ENCODE measurements at places on chromosomes 6 and 20.

- no peak for DNase-seq
Measured at GRCh38 chr6:153208706-153209105, 77.6 kb upstream of the RGS17 start.

DNA sequence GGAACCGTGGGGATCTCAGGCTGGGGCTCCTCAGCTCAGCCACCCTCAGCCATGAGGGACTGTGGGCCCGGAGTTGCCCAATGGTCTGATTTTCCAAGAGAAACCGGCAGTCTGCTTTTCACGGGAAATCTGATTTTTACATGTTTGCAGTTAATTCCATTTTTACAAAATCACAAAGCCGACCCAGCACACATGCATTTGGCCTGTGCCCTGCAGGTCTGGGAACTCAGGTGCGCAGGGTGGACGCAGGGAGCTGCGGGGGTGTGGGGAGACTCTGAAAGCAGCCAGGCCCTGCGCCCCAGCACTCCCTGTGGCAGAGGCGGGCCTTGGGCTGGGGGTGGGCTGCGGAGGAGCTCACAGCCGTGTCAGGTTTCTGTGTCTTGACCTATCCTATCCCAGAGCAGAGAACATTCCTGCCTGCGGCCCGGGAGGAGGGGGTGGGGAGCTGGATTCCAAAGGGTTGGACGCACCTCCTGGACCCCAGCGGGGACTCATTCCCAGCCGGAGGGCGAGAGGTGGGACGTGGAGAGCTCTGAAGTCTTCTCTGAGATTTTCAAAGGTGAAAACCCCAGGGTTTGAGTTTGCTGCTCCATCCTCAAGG lies 60.6 kb downstream of the ADNP start:
- DNase-seq: no peak

- no peak for DNase-seq
Measured at GRCh38 chr6:11492464-11493290, 44.9 kb upstream of the TMEM170B start.

DNA sequence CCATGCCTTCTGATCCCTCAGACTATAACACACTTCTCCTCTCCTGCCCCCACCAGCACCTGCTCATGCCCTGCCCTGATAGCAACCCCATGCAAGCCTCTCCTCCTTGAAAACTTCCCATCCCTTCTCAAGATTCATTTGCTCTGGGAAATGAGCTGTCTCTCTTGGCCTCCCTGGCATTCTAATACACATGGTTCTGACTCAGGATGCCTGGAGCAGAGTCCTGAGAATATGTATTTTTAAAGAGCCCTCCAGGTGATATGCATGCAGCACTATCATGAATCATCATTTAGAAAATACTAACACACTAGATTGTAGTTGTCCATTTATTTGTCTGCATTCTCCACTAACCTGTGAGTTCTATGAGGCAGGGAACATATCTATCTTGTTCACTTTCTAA lies 26.6 kb downstream of the HDGFL1 start:
- no peak for DNase-seq

- no peak for DNase-seq
Measured at GRCh38 chr6:42963855-42964605, 3.5 kb downstream of the GNMT start.

- no peak for DNase-seq
Measured at GRCh38 chr6:44300292-44300823, 12.8 kb downstream of the AARS2 start.

- DNase-seq: no peak
Measured at GRCh38 chr6:15901141-15902115, 227.5 kb upstream of the MYLIP start.

DNA sequence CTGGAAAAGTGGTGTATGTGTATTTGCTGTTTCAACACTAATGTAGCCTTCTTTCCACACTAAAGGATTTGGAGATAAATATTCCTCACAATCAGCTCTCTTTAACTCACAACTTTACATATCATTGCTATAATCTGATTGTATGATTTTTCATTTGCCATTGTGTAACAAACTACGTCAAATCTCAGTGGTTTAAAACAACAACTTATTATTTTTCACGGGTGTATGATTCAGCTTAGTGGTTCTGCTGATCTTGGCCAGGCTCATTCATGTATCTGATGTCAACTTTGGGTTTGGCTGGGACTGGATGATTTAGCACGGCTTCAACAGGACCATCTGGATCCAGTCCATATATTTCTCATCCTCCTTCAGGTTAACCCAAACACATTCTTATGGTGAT lies 55.4 kb upstream of the TMX4 start:
- no peak for DNase-seq

- no peak for DNase-seq
Measured at GRCh38 chr6:133683606-133684005, 205.3 kb upstream of the TCF21 start.

- DNase-seq: no peak
Measured at GRCh38 chr6:139905404-139906052, 531.1 kb upstream of the CITED2 start.

- no peak for DNase-seq
Measured at GRCh38 chr6:22036699-22037098, 260.1 kb downstream of the PRL start.

- DNase-seq: no peak
Measured at GRCh38 chr6:73980096-73980495, 284.1 kb downstream of the CD109 start.

DNA sequence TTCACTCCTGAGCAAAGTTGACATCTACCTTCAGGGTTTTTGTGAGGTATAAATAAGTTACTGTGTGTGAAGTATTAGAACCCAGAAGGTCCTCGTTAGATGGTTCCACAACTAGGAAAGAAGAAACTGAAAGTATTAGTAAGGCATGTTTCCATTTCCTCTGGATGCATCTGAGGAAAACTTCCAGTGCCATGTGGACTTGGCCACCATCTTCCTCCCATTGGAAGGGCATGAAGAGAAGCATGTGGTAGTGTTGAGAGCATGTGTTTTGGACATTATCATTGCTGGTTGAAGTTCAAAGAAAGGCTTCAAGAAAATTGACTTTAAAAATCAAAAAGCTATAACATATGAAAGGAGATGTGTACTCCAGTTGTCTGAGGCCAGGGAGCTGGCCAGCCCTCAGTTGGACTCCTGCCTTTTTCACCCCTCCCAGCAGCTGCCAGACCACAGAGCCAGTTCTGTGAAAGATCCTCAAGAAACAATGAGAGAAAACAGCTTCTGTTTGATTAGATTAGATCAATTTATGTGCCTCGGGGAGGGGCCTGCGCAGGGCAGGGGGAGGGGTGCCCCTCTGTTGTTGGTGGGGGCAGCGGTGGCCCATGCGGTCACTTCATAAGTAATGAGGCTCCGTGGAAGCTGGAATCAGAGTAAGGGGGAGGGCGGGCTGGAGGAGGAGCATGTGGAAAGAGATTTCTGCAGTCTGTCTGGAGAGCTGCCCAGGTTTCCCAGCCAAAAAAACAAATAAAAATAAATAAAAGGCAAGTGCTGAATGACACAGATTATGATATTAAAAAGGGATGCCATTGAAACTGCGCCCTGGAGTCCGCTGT lies 154.0 kb downstream of the JARID2 start:
- no peak for DNase-seq

- DNase-seq: no peak
Measured at GRCh38 chr6:149867876-149868640, 3.9 kb upstream of the LRP11 start.

- no peak for DNase-seq
Measured at GRCh38 chr6:32459781-32460424, 20.2 kb downstream of the HLA-DRA start.

DNA sequence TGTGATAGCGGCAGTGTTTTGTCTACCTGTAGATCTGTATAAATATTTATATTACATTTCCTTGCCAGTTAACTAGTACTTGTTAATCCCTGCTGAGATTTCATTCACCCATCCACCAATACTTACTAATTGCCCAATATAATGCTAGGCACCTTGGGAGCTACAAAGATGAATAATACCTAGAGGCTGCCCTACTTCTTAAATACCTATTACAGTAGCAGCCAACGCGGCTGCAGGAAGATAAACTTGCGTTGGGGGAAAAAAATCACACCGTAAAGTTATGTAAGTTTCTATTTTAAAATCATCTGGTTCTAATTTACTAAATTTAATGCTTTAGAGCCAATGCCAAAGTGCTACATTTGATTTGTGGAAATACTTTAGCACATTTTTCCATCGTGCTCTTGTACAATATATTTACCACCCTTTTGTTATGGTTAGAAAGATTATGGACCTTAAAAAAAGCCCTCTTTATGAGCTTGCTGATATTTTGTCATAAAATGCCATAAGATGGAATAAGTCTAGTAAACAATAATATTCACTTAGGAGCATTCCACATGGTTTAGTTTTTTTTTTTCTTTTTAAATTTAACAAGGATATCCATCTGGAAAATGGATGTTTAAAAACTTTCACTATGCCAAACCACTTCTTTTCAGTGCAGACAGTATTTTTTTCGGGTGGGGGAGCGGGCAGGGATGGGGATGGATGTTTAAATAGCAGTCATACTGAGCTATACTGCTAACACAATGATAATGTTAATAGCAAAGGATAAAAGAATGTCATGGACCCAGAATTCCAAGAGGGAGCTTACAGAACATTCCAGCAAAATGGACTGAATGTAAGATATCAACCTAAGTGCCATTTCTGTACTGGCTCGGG lies 13.2 kb upstream of the NEDD9 start:
- no peak for DNase-seq

- no peak for DNase-seq
Measured at GRCh38 chr6:6885521-6886170, 222.1 kb upstream of the RREB1 start.

GRCh38 chr6:151056230-151056907 lies 183.4 kb upstream of the AKAP12 start:
- no peak for DNase-seq

DNA sequence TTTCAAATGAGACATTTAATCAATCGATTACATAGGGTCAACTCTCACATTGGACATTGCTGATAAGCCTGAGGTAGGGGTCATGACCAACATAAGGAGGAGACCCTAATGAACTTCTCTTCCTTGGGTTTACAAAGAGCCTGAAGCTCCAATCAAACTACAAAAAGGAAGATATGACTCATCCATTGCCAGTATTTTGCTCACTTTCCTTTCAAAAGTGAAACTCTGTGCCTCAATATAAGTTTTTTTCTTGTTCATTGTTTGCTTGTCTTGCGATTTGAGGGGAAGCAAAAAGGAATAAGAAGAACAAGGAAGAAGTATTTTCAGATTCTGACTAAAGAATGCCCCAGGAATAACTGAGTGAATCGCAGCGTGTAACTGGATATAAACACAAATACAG lies 38.8 kb upstream of the KHDRBS2 start:
- no peak for DNase-seq

DNA sequence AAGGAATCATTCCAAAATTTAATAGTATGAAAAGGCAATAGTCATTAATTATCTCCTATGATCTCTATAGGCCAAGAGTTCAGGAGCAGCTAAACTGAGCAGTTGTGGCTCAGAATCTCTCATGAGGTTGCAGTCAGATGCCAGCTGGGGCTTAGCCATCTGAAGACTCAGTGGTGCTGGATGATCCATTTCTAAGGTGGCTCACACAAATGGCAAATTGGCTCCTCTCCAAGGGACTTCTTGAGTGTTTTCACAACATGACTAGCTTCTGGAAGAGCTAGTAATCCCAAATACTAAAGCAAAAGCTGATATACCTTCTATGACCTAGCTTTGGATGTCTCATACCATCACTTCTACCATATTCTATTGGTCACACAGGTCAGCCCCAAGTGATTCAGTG lies 104.2 kb downstream of the HAO1 start:
- no peak for DNase-seq

DNA sequence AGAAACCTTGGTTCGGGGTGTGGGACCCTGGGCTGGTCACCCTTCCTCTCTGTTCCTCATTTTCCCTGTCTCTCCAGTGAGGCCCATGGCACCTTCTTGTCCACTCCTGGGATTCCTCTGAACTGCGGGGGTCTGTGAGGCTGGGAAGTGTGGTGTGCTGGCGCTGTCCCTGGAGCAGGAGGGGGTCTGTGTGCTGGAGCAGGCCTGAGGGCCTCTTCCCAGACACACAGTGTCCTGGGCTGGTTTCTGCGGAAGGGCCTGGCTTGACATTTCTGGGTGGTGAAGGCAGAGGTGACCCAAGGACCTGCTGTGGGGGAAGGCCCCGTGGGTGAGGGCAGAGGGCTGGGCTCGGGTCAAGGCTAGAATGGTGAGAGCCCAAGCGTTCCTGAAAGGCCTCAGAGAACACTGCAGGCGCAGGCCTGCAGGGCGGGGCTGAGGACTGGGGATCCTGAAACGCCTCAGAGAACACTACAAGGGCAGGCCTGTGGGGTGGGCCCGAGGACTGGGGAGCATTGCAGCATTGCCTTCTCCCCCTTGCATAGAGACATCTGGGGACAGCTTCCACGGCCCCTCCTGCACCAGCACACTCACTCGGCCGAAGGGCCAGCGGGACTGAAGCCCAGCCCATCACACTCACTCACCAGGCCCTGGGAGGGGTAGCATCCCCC lies 10.6 kb upstream of the BAK1 start:
- DNase-seq: no peak

DNA sequence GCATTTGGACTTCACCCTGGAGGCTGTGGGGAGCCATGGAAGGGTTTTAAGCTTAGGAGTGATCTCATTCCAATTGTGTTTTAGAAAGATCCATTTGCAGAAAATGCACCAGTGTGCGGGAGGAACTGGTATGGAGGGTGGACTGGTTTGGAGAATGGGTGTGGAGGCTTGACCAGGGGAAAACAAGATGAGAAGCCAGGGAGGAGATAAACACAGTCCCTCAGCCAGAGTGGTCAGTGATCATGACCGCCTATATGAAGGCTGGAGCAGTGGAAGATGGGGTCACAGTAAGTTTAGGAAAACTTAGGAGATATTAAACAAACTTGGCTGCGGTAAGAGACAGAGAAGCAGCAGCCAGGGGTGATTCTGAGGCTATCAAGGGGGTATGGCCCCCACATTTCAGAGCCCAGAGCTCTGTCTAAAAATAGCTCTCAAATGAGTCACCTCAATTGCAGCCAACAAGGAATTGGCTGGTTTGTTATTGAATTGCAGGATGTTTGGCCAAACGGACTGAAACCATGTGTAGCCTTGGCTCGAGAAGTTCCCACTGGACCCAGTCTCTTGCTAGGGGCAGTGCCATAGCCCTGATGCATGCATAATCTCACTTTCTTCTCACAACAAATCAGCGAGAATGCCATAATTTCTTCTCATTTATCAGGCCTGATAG lies 159.9 kb upstream of the TOP1 start:
- no peak for DNase-seq

- DNase-seq: no peak
Measured at GRCh38 chr20:38497246-38497935, 24.7 kb downstream of the RALGAPB start.

DNA sequence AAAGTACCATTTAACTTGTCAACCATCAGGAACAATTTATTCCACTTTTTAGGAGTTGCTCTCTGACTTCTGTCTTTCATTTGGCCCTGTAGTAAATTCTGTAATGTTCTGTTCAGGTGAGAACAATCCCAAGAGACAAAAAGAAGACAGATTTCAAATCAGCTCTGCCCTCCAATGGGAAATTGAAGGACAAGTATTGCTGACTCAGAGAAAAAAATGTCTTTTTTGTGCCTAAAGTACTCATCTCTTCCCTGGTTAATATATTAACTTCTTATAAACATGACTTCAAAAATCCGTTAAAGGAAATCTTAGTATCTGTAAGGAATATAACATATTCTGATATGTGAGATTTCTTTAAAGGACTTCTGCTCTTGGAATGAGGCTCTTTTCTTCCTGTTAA lies 38.6 kb upstream of the SCGN start:
- no peak for DNase-seq

All from stimulated activated CD8-positive, alpha-beta memory T cell treated with anti-CD3 and anti-CD28 coated beads, Interleukin-7, amount 100 ng/mL, for 1 hour (primary cell).